Astrocyte (in vitro differentiated cells and primary cell): ENCODE measurements at places on chromosomes 7 and 10. TPM values are rescaled to one million over a fixed set of nuclear protein-coding genes. Genes with fewer than 3 reads are reported as not detected.

DNA sequence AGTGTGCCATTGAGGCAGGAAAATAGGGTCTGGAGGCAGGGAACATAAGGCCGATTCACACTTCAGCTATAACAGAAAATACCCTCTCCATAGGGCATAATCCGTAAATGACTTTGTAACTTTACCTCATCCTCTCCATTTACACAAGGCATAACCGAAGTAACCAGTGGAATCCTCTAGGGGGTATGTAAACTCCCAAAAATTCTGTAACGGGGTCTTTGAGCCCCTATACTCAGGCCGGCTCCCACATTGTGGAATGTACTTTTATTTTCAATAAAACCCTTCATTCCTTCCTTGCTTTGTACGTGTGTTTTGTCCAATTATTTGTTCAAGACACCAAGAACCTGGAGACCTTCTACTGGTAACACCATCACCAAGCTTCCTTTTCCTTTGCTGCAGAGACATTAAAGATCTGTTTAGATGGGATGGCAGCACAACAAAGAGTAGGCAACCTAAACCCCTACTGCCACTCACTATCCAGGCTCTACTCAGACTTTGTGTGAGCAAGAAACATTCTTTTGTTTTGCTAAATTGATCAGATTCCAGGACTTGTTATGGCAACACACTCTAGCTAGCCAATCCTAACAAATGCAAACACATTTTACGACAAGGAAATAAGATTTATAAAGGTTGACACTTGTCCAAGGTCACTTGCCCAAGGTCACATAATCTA, 99.3 kb downstream of the DGKI start:
- H3K4me3 ChIP-seq, result no peak overlapping the region
- no peak for DNase-seq
- H3K36me3 ChIP-seq, result no peaks in the 10 kb centered on the region
- no peaks in the 10 kb centered on the region for H3K27me3 ChIP-seq
- no peaks in the 10 kb centered on the region for H3K4me1 ChIP-seq
- no peak overlapping the region for H3K27ac ChIP-seq

- H3K36me3 ChIP-seq, result no peaks in the 10 kb centered on the region
- no peak for DNase-seq
- H3K4me3 ChIP-seq, result no peak overlapping the region
- no peaks in the 10 kb centered on the region for H3K4me1 ChIP-seq
- no peaks in the 10 kb centered on the region for H3K27me3 ChIP-seq
Observed at GRCh38 chr10:118939211-118940007, 90.1 kb upstream of the NANOS1 start.

The TCAF2 gene
- 1.9 and 2.0 TPM in 2 replicates for total RNA-seq

The SLC13A1 gene
- not detected in 2 replicates for total RNA-seq

- no peak overlapping the region for H3K27ac ChIP-seq
- DNase-seq, result peak; percentile 8
- H3K27me3 ChIP-seq, result no peaks in the 10 kb centered on the region
- no peaks in the 10 kb centered on the region for H3K4me1 ChIP-seq
- no peaks in the 10 kb centered on the region for H3K36me3 ChIP-seq
Observed at GRCh38 chr7:49400891-49401550, 372.4 kb upstream of the VWC2 start.

GRCh38 chr7:35253460-35253709, 515 bp downstream of the TBX20 start:
- no peak overlapping the region for H3K27ac ChIP-seq
- DNase-seq, result no peak
- no peaks in the 10 kb centered on the region for H3K36me3 ChIP-seq
- peak overlapping the region; percentile 53 for H3K4me3 ChIP-seq
- peaks cover 8% of the 10 kb centered on the region for H3K4me1 ChIP-seq
- H3K27me3 ChIP-seq, result peaks cover 98% of the 10 kb centered on the region

The CYP3A5 gene
- total RNA-seq, result 0.07 TPM in 1 of 2 replicates, not detected in the other

GRCh38 chr10:29039677-29040189, 249.1 kb upstream of the LYZL1 start:
- peaks cover 12% of the 10 kb centered on the region for H3K4me1 ChIP-seq
- H3K4me3 ChIP-seq, result no peak overlapping the region
- DNase-seq, result peak; percentile 97
- no peaks in the 10 kb centered on the region for H3K36me3 ChIP-seq
- H3K27ac ChIP-seq, result no peak overlapping the region

GRCh38 chr7:151509670-151510333, 9.9 kb downstream of the RHEB start:
- no peaks in the 10 kb centered on the region for H3K36me3 ChIP-seq
- H3K27me3 ChIP-seq, result no peaks in the 10 kb centered on the region
- H3K4me1 ChIP-seq, result peaks cover 3% of the 10 kb centered on the region
- no peak overlapping the region for H3K4me3 ChIP-seq
- no peak overlapping the region for H3K27ac ChIP-seq

- no peaks in the 10 kb centered on the region for H3K4me1 ChIP-seq
- H3K4me3 ChIP-seq, result no peak overlapping the region
- DNase-seq, result no peak
- H3K27me3 ChIP-seq, result no peaks in the 10 kb centered on the region
Observed at GRCh38 chr10:11699550-11700097, 42.6 kb upstream of the ECHDC3 start.

DNA sequence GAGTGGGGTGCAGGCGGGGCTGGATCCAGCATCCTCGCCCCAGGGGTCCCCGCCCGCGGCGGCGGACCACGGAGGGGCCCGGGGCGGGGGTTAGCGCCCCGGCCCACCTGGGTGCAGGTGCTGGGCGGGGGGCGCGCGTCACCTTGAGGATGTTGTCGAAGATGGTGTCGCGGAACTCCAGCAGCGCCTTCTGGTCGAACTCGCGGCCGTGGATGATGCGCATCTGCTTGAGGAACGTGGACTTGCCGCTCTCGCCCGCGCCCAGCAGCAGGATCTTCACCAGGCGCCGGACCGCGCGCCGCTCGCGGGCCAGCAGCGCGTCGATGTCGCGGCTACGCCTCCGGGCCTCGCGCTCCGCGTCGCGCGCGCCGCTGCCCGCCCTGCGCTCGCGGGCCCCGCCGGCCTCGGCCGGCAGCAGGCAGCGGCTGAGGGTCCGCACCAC, 376 bp downstream of the GNA12 start:
- H3K27me3 ChIP-seq, result no peaks in the 10 kb centered on the region
- peak overlapping the region; percentile 67 for H3K4me3 ChIP-seq
- DNase-seq, result peak; percentile 10
- peak overlapping the region; percentile 57 for H3K27ac ChIP-seq
- H3K4me1 ChIP-seq, result peaks cover 8% of the 10 kb centered on the region
- peaks cover 3% of the 10 kb centered on the region for H3K36me3 ChIP-seq

The GIMAP4 gene
- not detected in 2 replicates for total RNA-seq

DNA sequence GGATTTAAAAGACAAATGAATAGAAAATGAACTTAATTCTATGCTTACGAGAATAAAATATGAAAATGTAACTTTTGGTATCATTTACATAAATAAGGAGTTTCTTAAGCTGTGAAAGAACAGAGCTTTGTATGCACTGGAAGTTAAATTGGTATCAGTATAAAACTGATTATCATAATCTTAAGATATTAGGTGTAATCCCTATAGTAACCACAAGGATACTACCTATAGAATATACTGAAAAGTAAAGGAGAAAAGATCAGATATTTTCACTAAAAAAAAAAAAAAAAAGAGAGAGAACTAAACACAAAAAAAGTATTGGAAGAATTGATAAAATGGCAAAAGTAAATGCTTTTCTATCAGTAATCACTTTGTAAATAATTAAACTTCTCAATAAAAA, 100.1 kb downstream of the TWIST1 start:
- H3K27ac ChIP-seq, result no peak overlapping the region
- no peak overlapping the region for H3K4me3 ChIP-seq
- DNase-seq, result no peak
- H3K36me3 ChIP-seq, result no peaks in the 10 kb centered on the region
- no peaks in the 10 kb centered on the region for H3K27me3 ChIP-seq

The LUC7L2 gene
- total RNA-seq, result 87.8 and 91.8 TPM in 2 replicates

GRCh38 chr7:103989785-103990767, 618 bp upstream of the RELN start:
- peak overlapping the region; percentile 69 for H3K4me3 ChIP-seq
- peak; percentile 23 for DNase-seq
- H3K4me1 ChIP-seq, result peaks cover 4% of the 10 kb centered on the region
- no peaks in the 10 kb centered on the region for H3K36me3 ChIP-seq
- no peak overlapping the region for H3K27ac ChIP-seq

GRCh38 chr7:105439174-105439893, 50.6 kb upstream of the SRPK2 start:
- H3K4me1 ChIP-seq, result peaks cover 10% of the 10 kb centered on the region
- H3K27ac ChIP-seq, result peak overlapping the region; percentile 57
- no peaks in the 10 kb centered on the region for H3K36me3 ChIP-seq
- DNase-seq, result peak; percentile 89
- H3K4me3 ChIP-seq, result no peak overlapping the region
- no peaks in the 10 kb centered on the region for H3K27me3 ChIP-seq

DNA sequence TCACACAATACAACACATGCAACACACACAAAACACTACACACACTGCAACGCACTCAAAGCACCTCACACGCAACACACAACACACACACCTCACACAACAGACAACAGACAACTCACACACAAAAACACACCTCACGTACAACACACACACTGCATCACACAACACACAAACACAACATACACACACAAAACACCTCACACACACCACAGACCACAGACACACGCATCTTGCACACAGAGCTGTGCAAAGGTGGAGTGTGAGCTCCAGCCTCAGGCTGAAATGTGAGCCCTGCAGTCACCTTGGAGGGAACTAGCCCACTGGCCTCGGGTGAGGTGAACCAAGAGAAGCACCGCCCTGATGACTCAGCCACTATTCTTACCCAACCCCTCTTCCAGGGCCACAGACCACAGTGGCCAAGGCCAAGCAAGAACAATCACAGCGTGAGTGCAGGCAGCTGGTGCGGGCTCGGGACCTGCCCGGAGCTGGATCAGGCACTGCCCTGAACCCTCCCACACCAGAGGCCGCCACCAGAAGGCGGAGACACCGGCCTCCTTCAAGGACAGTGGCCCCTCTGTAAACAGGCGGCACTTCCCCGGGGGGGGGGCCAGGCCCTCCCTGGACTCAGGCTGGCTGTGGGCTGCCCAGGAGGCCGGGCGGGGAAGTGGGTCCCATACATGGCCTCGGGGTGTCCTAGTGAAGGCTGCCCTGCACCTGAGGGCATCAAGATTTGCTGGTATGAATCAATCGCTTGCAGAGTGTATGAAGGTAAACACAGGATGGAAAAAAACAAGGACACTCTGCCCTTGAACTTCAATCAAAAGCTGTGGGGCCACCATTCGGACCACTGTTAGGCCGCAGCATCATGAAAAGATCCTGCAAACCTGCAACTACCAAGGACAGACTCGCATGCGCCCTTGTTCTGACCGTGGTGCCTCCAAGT, 106.7 kb downstream of the TNS3 start:
- DNase-seq, result peak; percentile 97
- no peaks in the 10 kb centered on the region for H3K27me3 ChIP-seq
- peak overlapping the region; percentile 40 for H3K27ac ChIP-seq
- peaks cover 29% of the 10 kb centered on the region for H3K4me1 ChIP-seq
- no peaks in the 10 kb centered on the region for H3K36me3 ChIP-seq

DNA sequence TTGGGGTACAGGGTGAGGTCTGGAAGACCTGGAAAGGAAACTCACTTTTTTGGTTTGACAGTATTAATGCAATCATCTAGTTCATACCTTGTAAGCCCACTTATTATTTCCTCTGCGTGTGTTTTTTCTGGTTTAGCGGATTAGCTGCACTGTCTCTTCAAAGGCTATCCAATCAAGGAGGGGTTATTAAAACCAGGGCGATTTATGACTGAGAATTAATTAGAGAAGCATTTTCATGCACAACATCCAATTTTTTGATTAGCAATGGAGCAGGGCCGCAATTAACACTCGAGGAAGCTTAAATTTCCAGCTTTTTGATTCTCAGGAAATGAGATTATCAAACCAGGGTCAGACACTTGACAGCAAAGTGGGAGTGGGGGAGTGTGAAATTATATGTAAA, 248.9 kb downstream of the EXOC4 start:
- DNase-seq, result no peak
- no peaks in the 10 kb centered on the region for H3K36me3 ChIP-seq
- H3K27me3 ChIP-seq, result no peaks in the 10 kb centered on the region
- H3K4me1 ChIP-seq, result no peaks in the 10 kb centered on the region

DNA sequence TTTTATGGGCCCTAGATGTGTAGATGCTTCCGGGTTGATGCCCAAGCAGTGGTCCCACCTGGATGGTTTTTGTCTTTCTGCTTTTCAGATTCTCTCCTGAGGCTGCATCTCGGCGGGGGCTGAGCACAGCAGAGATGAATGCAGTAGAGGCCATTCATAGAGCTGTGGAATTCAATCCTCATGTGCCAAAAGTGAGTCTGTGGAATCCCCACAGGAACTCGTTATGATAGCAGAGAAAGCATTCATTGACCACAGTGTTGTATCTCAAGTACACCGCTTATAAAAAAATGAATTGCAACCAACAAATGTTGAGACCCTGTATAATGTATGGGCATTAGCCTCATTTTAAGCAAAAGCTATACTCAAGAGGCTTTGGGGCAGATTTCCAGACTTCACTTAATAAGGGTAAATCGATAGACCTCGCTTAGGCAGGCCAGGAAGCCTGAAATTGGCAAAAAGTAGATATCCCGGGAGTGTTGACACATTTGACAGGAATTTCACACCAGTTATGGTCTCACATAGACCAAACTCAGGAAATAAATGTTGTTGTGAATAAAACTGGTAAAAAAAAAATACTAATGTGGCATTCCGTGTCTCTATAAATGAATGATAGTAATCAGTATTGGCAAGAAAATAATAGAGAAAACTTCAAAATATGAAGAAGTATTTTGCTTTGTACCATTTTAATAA, 132.0 kb downstream of the WNT2 start:
- H3K4me3 ChIP-seq, result no peak overlapping the region
- peaks cover 6% of the 10 kb centered on the region for H3K36me3 ChIP-seq
- peaks cover 9% of the 10 kb centered on the region for H3K4me1 ChIP-seq
- H3K27me3 ChIP-seq, result no peaks in the 10 kb centered on the region
- no peak overlapping the region for H3K27ac ChIP-seq

The CNNM1 gene
- 2.0 and 2.5 TPM in 2 replicates for total RNA-seq

The UROS gene
- total RNA-seq, result 64.6 and 66.0 TPM in 2 replicates

DNA sequence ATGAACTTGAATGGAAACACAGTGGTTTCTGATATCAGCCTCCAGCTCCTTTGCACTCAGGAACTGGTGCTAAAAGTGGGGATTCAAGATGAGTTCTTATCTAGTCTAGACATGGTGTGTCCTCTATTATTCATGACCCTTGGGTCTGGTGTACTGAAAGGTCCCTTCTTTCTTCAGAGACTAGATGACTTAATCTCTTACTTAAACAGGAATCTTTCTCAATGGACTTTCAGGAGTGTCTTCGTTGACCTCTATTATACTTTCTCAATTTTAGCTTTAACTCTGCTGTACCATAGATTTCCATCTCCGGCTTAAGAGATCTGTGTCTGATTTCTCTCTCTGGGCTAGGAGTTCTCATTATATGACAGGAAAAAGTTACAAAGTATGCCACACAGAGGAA, 83.5 kb upstream of the INHBA start:
- DNase-seq, result no peak
- H3K36me3 ChIP-seq, result no peaks in the 10 kb centered on the region
- H3K27ac ChIP-seq, result no peak overlapping the region
- no peaks in the 10 kb centered on the region for H3K4me1 ChIP-seq
- H3K27me3 ChIP-seq, result no peaks in the 10 kb centered on the region

GRCh38 chr7:7122701-7123281, 59.6 kb upstream of the C1GALT1 start:
- H3K36me3 ChIP-seq, result no peaks in the 10 kb centered on the region
- H3K4me1 ChIP-seq, result no peaks in the 10 kb centered on the region
- no peak overlapping the region for H3K27ac ChIP-seq
- DNase-seq, result peak; percentile 78
- H3K4me3 ChIP-seq, result no peak overlapping the region

- no peaks in the 10 kb centered on the region for H3K4me1 ChIP-seq
- H3K27me3 ChIP-seq, result no peaks in the 10 kb centered on the region
- H3K27ac ChIP-seq, result no peak overlapping the region
- DNase-seq, result no peak
- H3K36me3 ChIP-seq, result no peaks in the 10 kb centered on the region
Observed at GRCh38 chr10:132377326-132377725, 19.7 kb upstream of the PWWP2B start.
